B cell (primary cell): ENCODE measurements at places on chromosomes 2 and 18. TPM values are rescaled to one million over a fixed set of nuclear protein-coding genes. Genes with fewer than 3 reads are reported as not detected.

The ALPI gene
- not detected in 2 replicates for total RNA-seq

The TMEFF2 gene
- total RNA-seq = not detected in 2 replicates

The GCG gene
- total RNA-seq = not detected in 2 replicates

The ADRA2B gene
- total RNA-seq = 0.27 and 0.36 TPM in 2 replicates

The CIB4 gene
- not detected in 2 replicates for total RNA-seq

The TLX2 gene
- total RNA-seq = 0.19 TPM in 1 of 2 replicates, not detected in the other

The ZNF396 gene
- 3.2 and 4.8 TPM in 2 replicates for total RNA-seq

The MAP2 gene
- total RNA-seq = 3.0 and 3.1 TPM in 2 replicates

The TCF7L1 gene
- total RNA-seq = 0.53 and 0.67 TPM in 2 replicates

The MSH6 gene
- total RNA-seq = 43.9 and 46.9 TPM in 2 replicates

The BOK gene
- 0.10 TPM in 2 replicates for total RNA-seq

The ME2 gene
- total RNA-seq = 55.4 and 57.8 TPM in 2 replicates

The UPP2 gene
- not detected in 2 replicates for total RNA-seq

The ANKRD30B gene
- total RNA-seq = not detected in 2 replicates

The CFC1 gene
- total RNA-seq = not detected in 2 replicates

The CNTNAP5 gene
- total RNA-seq = not detected in 2 replicates

The IL36A gene
- total RNA-seq = not detected in 2 replicates

The CTAGE1 gene
- not detected in 2 replicates for total RNA-seq

The METTL21A gene
- 33.1 and 34.4 TPM in 2 replicates for total RNA-seq

The ESPNL gene
- 1.6 and 2.2 TPM in 2 replicates for total RNA-seq

The SKOR2 gene
- total RNA-seq = not detected in 2 replicates

The GAL3ST2 gene
- 0.51 TPM in 1 of 2 replicates, not detected in the other for total RNA-seq

The MATN3 gene
- not detected in 2 replicates for total RNA-seq

The RFX8 gene
- total RNA-seq = not detected in 2 replicates

The CYP27C1 gene
- not detected in 2 replicates for total RNA-seq

The FARSB gene
- 9.9 and 10.2 TPM in 2 replicates for total RNA-seq

The PDE1A gene
- not detected in 2 replicates for total RNA-seq

The CXCR1 gene
- total RNA-seq = 0.12 TPM in 1 of 2 replicates, not detected in the other

The CIDEA gene
- not detected in 2 replicates for total RNA-seq

The SERPINB3 gene
- total RNA-seq = not detected in 2 replicates
